T-helper 1 cell (primary cell): ENCODE measurements at places on chromosomes 2 and 18.

GRCh38 chr2:2025803-2026202, 281.5 kb upstream of the PXDN start:
- no peak for DNase-seq

GRCh38 chr2:81389203-81389602, 1084.7 kb upstream of the LRRTM1 start:
- DNase-seq = no peak

GRCh38 chr18:6939972-6940371, 177.6 kb downstream of the LAMA1 start:
- DNase-seq = no peak

- no peak for DNase-seq
These were observed 55.5 kb upstream of the HS6ST1 start for GRCh38 chr2:128374001-128374710.

GRCh38 chr18:55275039-55275901, 312.7 kb downstream of the TCF4 start:
- no peak for DNase-seq

DNA sequence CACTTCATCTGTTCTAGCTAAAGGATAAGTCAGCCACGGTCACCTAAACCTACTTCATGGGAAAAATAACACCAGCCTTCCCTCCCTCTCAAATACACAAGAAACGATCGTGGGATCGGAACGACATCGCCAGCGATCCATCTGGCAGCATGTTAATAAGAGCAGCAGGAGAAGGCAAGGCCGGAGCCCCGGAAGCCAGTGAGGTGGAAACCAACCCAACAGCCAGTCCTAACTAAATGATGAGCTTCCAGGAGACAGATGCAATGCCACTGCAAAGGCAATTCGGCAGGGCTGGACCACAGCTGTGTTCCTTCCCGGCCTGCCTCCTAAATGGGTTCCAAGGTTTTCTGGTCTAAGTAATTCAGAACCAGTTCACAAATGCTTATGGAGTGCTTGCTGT, 117.5 kb downstream of the TMEM163 start:
- DNase-seq = no peak

DNA sequence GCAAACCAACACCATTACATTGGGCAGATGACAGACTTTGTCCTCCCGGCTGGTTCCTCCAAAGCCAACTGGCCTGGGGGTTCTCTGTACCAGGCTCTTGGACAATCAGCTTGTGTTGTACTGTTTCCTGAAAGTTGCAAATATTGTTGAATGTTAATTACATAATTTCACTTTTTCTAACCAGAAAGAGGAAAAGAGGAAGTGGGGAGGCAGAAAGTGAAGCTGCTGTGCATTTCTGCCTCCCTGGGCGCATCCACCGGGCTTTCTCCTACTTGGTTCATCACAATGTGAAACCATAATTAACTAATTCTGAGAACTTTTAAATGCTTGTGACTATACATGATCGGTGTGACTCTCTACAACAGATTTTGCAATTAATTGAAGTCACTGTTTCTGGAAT, 10.1 kb downstream of the TWIST2 start:
- DNase-seq = no peak

DNA sequence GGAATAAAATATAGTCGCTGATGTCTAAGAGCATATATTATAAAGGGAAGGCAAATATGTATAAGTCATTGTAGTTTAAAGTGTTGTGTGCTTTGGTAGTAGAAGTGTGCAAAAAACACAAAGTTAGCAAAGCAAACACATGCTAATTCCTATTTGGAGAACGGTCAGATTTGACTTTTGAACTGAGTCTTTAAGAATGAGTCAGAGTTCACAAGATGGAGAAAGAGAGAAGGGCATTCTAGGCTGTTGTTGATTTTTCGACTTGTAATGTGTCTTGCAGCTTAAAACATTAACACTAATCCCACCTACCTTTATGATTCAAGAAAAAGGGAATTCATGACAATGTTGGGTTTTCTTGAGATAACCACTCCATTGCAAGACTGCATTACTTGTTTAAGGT, 98.1 kb downstream of the CRIM1 start:
- no peak for DNase-seq

DNA sequence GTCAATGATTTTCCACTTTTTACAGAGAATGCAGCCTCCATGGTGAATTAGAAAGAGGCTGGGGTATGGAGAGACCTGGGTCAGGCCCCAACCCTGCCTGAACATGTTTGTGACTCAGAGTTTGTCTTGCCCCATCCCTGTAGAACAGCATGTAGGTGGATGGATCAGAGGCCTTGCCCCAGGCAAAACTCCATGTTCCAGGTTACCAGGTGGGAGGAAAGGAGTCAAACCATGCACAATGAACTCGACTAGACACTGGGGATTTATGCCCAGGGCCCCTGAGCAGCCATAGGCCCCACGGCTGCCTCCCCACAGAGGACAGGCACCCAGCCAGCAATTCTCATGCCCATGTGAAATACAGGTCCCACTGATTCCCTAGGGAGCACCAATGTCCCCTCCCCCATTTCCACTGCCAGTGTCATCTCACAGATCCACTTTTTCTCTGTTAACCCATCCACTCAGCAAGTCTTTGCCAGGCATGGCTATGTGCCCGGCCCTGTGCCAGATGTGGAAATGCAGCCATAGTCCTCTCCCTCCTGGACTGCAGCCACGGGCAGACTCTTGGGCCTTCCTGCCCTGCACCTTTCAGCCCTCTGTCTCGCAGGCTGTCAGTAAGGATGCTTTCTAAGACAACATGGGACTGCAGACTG, 737.8 kb upstream of the HS6ST1 start:
- DNase-seq = no peak

- no peak for DNase-seq
These were observed 143.4 kb downstream of the NDUFA10 start for GRCh38 chr2:239881561-239882320.

DNA sequence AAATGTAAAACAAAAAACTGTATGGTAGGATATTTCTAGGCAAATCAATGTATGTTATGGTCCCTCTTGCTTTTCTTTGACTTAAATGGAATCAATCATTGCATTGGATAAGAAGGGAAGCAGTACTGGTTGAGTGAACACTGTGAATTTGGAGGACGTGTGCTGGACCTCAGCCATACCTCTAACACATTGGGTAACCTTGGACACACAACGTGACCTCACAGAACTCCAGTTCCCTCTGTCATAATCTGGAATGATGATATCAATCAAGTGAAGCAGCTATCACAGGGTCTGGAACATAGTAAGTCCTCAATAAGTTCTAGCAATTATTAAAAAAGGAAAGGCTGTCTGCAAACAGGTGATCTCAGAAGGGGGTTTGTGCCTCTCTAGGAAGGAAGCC, 474.9 kb upstream of the TCF4 start:
- no peak for DNase-seq

DNA sequence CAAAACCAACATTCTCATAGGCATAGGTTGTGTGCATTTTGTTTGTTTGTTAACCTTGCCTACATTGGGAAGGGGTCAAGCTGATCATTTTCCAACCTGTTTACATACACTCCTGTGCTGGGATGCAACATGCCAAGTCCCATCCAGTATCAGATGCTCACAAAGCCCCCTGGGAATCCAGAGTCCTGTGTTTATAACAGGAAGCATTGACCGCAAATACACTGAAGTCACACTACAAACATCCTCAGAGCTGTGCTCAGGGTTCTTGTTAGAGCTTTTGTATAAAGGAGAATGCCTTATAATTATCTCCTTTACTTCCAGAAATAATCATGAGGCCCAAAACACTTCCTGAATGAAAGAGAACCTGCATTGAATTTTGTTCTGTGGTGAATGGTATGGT, 488.7 kb upstream of the TCF4 start:
- DNase-seq = no peak

DNA sequence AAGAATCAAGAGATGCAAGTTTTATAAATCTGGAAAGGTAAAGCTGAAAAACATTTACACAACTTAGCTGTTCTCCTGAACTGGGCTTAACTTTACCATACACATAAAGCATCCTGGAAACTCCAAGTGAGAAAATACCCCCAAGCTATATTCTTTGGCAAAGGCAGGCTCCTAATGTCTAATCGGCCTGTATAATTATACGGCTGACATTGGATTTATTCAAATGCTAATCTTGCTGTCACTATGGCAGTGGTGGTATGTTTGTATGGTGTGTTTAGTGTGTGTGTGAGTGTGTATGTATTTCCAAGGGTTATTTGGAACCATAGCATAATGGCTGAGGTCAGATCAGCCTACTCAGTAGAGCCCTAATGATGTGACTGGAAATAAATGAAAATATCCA, 1031.8 kb upstream of the ZEB2 start:
- no peak for DNase-seq

GRCh38 chr2:32926708-32927084, 20.1 kb upstream of the LTBP1 start:
- DNase-seq = no peak

DNA sequence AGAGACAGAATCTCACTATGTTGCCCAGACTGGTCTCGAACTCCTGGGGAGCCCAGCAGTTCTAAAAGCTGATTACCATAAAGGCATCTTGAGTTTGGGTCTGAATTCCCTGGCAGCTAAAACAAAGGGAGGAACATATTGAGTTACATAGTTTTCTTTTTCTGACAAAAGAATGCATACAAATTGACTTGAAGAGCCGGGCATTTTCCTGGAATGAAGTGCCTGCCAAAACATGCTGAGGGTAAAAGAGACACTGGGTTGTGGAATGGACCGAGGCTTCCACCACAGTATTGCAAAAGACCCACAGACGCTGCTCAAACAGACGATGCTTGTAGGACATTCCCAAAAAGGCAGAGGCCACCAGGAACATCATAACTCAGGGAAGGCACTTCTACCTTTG, 35.1 kb upstream of the ROCK2 start:
- no peak for DNase-seq

DNA sequence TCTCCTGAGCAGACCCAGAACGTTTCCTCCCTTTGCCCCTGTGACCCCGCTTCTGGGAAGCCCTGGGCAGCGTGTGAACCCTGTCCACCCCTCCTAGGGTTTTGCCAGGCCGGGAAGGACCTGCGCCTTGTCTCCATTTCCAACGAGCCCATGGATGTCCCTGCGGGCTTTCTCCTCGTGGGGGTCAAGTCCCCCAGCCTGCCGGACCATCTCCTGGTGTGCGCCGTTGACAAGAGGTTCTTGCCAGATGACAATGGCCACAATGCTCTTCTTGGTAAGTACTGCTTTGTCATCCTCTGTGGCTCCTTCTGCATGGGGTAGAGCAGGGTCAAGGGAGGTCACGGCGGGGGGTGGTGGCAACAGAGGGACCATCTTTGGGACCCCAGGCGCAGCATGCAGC, 32.5 kb downstream of the GREB1 start:
- DNase-seq = no peak

DNA sequence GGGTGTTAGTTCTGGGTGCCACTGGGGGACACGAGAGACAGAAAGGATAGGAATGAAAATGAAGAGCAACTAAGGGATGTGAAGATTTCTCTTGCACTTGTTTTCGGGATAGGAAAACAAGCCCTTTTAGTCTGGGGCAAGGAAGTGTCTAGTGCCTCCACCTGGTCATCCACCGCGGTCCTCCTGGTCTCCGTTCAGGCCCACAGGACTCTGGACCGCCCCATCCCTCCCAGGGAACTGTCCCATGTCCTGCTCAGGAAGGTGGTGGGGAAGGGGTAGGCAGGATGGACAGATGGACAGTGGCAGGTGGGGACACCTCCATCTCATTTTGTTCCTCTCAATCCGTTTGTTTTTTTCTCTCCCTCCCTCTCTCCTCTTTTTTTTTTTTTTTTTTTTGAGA, 45.9 kb downstream of the AGAP1 start:
- no peak for DNase-seq

DNA sequence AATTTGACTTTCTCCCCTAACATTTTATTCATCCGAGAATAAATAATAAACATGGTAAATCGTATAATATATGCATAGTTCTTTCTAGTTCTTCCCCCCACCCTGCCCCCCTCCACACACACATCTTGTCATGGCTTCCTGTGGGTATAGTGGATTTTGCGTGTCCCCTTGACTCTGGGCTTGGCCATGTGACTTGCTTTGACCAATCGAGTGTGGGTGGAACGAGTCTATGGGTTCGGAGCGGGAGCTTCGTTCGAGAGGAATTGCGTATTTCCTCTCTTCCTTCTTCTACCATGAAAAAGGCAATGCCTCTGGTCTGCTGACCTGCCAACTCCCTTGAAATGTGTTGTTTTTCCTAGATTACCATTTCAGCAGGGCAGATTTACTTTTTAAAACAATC, 175.2 kb downstream of the LTBP1 start:
- DNase-seq = no peak

DNA sequence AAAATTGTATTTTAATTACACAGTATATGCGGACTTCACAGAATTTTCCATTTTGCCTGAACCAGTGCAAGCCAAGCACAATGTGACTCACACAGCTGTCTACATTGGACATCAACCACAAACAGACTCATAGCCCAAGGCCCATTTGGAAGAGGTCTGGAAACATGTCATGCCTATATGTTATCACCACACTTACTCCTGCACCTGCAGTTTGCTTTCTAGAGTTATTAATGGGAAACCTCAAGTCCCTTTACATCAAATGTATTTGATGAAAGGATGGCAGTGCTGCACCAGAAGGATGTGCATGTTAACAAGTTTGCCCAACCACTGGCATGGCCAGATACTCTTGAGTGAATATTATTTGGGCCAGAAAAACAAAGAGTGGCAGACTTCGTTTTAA, 548.9 kb upstream of the CDH2 start:
- DNase-seq = no peak

DNA sequence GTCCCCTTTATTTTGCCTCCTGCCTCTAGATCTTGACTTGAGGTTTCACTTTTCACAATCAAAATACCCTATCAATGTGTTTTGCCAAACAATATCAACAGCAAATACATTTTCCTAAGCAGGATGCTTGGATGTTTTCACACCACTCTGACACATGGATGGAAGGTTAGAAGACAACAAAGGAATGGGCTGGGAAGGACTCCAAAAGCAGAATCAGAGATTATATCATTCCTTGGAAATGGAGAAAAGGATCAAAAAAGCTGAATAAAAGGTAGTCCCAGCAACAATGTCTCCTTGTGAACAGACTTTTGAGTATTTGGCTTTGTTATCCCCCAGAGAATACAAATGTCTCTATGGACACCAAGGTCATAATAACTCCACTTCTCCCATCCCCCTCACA, 170.8 kb downstream of the ETAA1 start:
- DNase-seq = no peak

- no peak for DNase-seq
These were observed 2.1 kb upstream of the DNAJC27 start for GRCh38 chr2:24973812-24974211.

DNA sequence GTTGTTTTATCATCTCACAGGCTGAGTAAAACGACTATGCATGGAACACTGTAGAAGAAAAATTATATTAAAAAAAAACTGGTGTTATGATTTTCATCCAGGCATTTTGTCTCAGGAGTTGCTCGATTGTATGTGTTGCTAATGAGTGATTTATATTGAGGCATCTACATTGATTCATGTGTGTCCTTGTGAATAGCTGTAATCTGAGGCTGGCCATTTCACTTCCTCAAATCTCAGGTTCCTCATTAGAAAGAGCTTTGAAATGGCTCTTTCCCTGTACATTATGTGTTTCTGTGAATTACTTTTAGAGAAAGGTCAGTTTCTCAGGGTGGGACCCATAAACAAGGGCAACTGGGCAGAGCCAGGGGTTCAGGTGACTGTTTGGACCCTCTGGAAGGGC, 2.3 kb downstream of the IL18R1 start:
- no peak for DNase-seq

- DNase-seq = no peak
These were observed 16.1 kb downstream of the SERPINB5 start for GRCh38 chr18:63492851-63493250.
